T follicular helper cell (primary cell): ENCODE measurements at places on chromosomes 12 and 14.

- DNase-seq: no peak
Observed at GRCh38 chr12:52091061-52091460, 11.6 kb downstream of the SMIM41 start.

DNA sequence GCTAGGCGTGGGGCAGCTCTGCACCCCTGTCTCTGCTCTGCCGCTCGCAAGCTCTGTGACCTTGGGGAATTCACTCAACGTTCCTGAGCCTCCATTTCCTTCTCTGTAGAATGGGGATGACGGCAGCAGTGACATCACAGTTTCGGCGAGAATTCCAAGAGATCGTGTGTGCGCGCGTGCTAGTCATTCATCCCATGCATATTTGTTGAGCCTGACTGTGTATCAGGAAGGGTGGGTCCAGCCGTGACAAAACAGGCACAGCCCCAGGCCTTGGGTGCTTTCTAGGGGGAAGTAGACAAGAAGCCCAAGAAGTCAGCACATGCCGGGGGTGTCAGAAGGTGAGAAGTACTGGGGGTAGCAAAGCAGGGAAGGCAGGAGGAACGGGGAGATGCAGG is 145.6 kb upstream of the NCOR2 start:
- DNase-seq: no peak

DNA sequence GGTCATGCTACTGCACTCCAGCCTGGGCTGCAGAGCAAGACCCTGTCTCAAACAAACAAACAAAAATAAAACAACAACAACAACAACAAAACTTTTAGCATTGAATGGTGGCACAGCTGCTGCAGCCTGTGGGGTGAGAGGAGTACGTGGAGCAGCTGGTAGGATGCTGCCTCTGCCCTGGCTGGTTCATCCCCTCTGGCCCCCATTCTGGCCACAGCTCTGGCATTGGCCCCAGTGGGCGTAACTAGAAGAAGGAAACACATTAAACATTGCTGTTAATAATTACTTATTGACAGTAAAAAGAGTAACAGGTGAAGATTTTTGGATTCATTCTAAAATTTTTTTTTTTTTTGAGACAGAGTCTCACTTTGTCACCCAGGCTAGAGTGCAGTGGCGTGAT is 28.8 kb upstream of the C2CD5 start:
- no peak for DNase-seq

DNA sequence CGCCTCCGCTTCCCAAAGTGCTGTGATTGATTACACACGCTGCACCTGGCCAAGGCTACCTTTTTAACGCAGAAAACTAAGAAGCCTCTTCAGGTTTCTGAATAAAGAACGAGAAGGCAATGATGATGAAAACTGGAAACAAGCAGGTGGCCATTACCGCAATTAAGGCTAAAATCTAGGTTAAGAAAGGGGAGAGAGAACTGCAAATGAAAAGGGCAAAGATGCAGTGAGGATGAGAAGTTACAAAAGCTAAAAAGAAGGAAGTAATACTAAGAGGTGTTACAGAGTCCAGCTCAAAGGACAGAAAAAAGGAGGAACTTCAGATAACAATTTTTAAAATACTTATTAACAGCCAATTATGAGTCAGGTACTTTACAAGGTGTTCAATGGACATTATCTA is 79.7 kb downstream of the DUSP16 start:
- no peak for DNase-seq

- no peak for DNase-seq
Observed at GRCh38 chr14:103530831-103531230, 1.8 kb downstream of the TRMT61A start.

DNA sequence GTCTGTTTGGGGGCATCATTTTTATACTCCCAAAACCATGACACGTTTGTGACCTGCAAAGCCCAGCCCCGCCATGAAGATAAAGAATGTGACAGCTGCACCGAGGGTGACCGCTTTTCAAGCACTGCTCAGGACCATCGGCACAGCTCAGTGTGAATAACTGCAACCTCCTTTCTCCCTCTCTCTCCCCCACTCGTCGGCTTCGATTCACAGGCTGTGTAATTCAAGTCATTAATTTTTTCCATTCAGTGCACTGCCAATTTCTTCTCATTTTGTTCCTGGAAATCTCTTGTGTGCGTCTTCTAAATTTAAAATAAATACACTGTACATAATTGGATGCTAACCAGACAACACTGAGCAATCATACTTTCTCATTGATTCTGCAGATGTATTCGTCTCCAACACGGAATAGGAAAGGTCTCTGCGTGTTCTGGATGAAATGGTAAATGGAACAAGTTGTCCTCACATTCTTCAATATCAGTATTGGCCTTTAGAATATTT is 260.8 kb downstream of the TTC8 start:
- no peak for DNase-seq

- DNase-seq: no peak
Observed at GRCh38 chr12:103819312-103819711, 21.7 kb downstream of the NT5DC3 start.

- no peak for DNase-seq
Observed at GRCh38 chr12:85280165-85280983, at the start of gene ALX1. ALX1 (plus strand) TSS chr12:85280220; CDS start chr12:85280262, 42 bp downstream.

DNA sequence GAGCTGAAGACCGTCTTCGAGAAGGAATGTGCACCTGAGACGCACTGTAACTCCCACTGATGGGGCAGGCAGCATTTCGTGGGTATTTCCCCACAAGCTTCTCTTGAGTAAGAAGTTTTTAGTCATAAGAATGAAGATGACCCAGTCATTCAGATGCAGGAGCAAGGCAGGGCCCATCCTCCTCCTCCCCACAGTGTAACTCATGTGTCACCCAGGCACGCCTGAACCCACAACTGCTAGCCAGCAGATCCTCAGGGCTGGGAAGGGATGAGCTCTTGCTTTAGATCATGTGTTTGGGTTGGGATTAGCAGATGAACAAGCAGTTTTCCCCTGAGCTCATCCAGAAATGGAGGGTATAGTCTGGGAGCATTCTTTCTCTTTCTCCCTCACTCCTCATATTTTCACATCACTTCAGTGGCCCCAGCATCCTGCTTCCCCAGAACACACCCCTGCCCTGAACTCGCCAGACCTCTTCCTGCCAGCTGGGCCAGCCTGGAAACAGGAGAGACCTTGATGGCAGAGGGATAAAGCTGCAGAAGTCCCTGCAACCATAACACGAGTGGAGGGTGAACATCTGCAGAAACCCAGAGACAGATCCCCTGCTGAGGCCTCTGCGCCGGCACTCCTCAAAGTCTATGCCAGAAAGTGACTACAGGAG is 73.3 kb downstream of the B4GALNT3 start:
- DNase-seq: no peak

- DNase-seq: no peak
Observed at GRCh38 chr12:47269916-47270315, 190.2 kb upstream of the AMIGO2 start.

GRCh38 chr14:89011355-89012281 is 187.2 kb downstream of the TTC8 start:
- DNase-seq: no peak

DNA sequence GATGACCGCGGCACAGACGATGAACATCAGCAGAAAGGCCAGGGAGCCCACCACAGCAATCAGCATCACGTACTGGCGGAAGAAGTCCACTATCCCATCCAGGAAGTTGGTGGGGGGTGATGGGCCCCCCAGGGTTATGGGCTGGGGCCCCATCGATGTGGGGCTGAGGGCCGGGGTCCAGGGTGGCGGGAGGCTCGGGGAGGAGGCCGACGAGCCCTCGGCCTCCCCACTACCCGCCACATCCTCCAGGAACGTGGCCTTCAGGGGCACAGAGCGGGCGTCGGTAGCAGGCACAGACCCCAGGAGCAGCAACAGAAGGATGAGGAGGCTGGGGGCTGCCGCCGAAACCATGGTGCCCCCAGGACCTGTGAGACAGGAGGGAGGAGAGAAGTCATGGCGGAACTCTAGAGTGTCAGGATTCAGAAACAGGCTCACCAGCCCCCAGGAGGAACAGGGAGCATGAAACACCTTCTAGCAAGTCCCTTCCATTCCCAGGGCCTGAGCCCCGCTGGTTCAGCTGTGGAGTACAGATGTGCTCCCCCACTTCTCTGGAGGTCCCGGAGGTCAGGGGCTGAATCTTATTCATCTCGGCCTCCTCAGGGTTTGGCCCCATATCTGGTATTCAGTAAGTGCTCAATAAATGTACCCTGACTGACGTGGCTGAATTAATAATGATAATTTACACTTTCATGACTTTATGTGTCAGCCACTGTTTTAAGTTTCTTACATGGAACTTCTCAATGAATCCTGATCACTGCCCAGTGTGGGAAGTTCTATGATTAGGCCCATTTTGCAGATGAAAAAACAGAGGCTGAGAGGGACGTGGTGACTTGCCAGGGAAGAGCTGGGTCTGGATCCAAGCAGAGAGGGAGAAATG is 5.6 kb downstream of the TMEM119 start:
- no peak for DNase-seq
